A549 (cell line): ENCODE measurements at places on chromosomes 6 and 20.

- DNase-seq = peak; percentile 8
Measured at GRCh38 chr6:138454981-138455706, 44.1 kb downstream of the NHSL1 start.

- DNase-seq = no peak
Measured at GRCh38 chr6:165717732-165718465, 54.9 kb upstream of the PDE10A start.

DNA sequence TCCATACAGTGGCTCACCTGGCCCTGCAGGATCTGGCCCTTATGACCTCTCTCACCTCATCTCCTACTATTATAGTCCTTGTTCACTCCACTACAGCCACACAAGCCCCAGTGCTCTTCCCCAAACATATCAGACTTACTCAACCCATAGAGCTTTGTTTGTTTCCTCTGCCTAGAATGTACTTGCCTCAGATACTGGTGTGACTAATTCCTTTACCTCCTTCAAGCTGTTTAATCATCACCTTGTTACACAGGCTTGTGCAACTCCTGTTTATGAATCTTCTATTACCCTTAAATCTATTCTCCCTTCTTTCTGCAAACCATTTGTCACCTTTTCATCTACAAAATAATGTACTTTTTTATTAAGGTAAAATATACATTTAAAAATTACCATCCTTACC is 3.2 kb downstream of the DEFB125 start:
- no peak for DNase-seq

DNA sequence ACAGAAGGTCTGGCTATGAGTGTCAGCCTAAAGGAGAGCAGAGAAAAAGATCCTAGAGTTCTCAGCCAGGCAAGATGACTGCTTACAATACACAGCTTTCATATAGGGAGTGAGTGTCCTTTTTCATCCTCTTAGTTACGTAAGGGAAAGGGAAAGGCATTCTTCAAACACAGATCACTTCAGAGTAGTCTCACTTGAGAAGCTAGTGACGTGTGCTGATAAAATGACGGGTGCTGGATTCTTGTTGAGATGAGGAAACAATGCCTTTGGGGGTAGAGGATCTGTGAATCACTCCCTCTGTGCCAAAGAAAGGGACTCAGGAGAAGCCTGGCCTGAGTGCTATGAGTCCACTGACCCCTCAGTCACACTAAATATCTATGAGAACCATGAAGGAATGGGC is 117.3 kb downstream of the QRSL1 start:
- peak; percentile 94 for DNase-seq

- no peak for DNase-seq
Measured at GRCh38 chr6:38364775-38365174, 275.0 kb downstream of the BTBD9 start.

GRCh38 chr6:148438632-148439031 is 96.0 kb downstream of the SASH1 start:
- no peak for DNase-seq

DNA sequence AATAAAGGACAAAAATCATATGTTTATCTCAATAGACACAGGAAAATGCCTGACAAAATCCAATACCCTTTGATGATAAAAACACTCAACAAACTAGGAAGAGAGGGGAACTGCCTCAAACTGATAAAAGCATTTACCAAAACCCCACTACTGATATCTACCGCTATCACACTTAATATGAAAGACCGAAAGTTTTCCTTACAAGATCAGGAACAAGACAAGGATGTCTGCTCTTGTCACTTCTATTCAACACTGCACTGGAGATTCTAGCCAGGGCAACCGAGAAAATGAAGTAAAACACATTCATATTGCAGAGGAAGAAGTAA is 25.1 kb downstream of the GZF1 start:
- DNase-seq = no peak

DNA sequence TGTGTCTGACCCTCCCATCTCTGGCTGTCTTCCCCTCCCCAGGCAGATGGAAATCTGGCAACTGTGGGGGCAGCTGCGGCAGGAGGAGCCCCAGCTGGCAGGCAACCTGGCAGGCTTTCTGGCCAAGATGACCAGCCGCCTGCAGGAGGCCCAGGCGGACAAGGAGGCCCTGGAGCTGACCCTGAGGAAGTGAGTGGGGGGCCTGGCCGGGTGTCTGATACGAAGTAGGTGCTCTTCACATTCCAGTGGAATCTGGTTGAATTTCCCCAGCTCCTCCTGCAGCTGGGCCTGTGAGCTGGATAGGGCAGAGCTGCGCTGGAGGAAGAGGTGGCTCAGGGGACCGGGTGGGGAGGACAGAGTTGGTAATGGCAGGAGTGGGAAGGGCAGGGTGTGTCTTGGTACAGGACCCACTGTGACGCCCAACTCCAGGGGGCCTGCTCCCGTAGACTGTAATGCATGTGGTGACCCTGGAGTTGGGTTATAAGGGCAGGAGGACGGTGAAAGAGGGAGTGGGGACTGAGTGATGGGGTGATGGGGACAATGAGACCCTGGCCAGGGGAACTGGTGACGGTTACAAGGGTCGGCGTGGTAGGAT is 19.7 kb downstream of the RAB44 start:
- no peak for DNase-seq

DNA sequence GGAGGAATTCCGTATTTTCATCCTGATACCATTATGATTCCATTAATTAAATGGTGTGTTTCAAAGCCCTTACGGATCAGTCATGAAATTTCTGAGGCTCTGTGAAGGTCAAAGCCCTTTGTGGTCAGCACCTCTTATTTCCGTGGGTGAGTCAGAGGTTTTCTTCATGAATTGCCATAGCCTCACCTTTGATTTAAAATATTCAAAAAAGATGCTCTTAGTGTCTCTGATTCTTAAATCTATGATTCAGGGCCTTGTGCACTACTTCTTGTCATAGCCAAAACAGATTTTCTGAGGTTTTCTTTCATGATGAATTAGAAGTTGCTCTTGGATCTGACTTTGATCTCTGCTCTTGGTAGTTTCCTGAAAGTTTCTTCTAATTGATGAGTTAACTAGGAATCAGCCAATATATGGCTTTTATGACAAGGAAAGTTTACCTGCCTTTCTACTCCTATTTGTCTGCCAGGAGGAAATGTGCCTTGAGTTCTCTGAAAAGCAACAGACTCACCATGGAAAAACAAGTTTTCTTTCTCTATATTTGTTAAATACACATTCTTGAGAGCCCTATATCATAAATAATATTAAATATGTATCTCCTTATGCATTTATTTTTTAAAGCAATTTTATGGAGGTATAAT is 613.0 kb downstream of the UTRN start:
- no peak for DNase-seq

GRCh38 chr20:24651171-24651975 is 181.9 kb downstream of the SYNDIG1 start:
- peak; percentile 61 for DNase-seq

- no peak for DNase-seq
Measured at GRCh38 chr6:38714239-38715015, 684 bp upstream of the DNAH8 start.

- no peak for DNase-seq
Measured at GRCh38 chr6:52285177-52286068, 881 bp upstream of the MCM3 start.

DNA sequence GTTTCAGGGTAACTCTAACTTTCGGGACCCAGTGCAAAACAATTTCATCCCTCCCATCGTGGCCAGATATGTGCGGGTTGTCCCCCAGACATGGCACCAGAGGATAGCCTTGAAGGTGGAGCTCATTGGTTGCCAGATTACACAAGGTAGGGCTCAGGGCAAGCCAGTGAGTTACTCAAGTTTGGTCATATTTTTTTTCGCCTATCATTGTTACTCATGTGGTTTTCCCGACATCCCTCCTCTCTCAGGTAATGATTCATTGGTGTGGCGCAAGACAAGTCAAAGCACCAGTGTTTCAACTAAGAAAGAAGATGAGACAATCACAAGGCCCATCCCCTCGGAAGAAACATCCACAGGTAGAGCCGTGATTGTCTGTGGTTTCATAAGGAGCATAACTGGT is 58.2 kb downstream of the DCBLD1 start:
- peak; percentile 56 for DNase-seq

DNA sequence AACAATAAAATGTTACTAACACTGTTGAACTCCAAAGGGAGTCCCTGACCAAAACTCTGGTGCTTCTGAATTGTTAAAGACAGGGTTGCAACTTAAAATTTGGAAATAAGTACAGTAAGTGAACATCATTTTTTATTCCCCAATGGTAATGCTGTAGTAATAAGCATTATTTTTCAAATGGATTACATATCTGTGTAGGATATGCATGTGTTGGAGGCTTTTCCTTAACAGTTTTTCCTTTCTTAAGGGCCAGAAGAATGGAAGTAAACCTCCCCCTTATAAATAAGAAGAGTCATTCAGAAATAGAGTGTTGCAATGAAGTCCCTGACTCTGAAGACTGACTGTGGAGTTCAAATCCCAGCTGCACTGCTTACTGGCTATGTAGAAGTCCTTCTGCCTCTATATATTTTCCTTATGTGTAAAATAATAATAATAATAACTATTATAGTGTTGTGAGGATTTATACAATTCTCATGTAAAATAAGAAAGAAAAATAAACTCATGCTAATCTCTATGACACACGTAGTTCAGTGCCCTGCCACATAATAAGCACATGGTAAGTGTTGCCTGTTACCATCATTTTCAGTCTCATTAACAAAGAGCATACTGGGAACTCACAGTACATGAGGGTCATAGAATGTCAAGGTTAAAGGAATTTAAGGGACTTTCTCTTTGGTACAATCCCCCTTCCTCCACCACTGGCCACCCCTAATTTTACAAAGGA is 129.8 kb upstream of the SMLR1 start:
- no peak for DNase-seq

GRCh38 chr20:43138061-43138770 is 51.5 kb downstream of the PTPRT start:
- no peak for DNase-seq

- no peak for DNase-seq
Measured at GRCh38 chr6:83160167-83160566, 32.9 kb downstream of the PGM3 start.

DNA sequence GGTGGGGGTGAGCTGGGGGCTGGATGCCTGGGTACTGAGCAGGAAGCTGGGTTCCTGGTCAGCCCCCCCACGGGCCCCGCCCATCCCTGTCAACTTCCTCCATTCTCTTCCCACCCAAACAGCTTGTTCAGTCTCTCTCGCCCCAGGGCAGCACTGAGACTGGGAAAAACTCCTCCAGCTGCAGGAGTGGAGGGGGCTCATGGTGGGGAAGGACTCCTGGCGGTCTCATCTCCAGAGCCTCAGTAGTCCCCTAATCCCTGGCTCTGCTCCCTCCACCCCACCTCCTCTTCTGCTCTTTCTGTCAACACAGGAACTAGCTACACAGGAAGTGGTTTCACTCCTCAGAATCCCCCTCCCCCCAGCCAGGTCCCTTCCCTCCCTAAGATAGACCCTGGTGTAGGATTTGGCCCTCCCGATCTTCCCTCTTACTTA is at the start of gene GPSM3:
TSS of gene GPSM3 (minus strand) at position 36 of the 432 bp plus-strand sequence. CDS start 130 bp downstream, outside the sequence.
- no peak for DNase-seq

DNA sequence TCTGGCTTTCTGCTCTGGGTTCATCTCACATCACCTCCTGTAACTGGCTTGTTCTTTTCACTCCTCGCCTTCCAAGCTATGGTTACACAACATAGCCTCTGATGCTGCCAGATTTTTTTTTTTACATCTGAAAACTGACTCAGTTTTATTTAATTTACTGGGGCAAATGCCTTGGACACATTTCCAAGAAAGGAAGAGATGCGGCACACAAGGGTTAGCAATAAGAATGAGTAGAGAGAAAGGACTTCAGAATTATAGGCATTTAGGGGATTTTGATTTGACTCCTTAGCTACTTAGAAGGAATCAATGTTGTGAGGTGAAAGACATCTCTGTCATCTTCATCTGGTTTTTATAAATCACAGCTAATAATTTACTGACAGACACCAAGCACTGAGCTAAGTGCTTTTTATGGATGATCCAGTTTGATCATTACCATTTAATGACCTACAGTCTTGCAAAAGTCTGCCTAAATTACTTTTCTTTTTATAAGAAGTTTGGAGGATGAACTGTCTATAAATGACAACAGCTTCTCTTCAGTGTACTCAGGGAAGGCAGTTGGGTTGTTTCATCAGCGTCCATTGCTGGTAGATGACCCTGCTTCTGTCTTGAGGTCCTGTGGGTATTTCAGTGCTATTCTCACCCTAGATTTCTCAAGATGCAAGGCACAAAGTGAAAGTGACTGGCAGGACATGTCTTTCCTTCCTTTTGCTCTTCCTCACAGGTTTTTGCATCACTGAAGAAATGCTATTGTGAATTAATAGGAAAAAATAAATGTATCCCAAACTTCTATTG is 31.1 kb downstream of the LAMA4 start:
- no peak for DNase-seq

DNA sequence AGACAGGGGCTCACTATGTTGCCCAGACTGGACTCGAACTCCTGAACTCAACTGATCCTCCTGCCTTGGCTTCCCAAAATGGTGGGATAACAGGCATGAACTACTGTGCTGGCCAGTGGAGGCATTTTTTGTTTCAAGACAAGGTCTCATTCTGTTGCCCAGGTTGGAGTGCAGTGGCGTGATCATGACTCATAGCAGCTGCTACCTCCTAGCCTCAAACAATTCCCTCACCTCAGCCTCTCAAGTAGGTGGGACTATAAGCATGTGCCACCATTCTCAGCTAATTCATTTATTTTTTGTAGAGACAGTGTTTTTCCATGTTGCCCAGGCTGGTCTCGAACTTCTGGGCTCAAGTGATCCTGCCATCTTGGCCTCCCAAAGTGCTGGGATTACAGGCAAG is 17.2 kb downstream of the ENPP3 start:
- DNase-seq = no peak

- DNase-seq = no peak
Measured at GRCh38 chr20:16898433-16898832, 150.3 kb downstream of the OTOR start.
